ENCODE measurements at places on chromosomes 5 and 9.

DNA sequence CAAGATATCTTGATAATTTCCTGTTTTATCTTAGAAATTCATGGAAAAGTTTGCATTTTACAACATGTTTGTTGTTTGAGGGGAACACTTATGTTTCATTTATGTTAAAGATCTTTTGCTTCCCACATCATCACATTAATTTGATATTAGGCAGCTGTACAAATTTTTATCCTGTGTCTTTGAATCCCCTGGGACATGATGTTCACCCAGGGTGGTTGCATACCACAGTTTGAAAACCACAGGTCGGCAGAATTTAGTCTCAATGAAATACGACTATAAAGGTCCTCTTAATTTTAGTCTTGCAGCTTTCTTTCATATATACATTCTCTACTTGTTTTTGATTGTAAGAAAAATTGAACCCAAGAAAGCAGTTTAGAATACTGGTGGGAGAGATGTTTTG lies 3.7 kb downstream of the NAA35 start:
- DNase-seq: no peak

DNA sequence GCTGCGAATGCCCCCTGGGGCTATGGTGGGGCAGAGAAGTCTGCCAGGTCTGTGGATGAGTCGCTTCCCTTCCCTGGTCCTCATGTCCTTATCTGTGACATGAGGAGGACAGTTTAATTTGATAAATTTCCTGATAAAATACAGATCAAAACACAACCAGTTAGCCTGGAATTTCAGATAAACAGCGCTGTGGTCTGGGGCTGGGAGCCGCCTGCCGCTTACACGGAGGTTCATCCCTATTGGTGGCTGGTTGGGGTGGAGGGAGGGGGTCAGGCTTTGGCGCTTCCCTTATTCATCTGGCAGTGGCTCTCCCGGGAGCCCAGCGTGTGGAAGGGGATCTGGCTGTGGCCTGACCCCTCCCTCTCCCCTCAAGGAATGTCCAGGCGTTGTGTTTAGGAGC lies 17.9 kb downstream of the CRB2 start:
- DNase-seq: no peak

- peak; percentile 71 for DNase-seq
These were observed 42.8 kb upstream of the STXBP1 start for GRCh38 chr9:127568971-127569885.

- DNase-seq: no peak
These were observed 59.2 kb downstream of the OTULIN start for GRCh38 chr5:14723701-14724132.

DNA sequence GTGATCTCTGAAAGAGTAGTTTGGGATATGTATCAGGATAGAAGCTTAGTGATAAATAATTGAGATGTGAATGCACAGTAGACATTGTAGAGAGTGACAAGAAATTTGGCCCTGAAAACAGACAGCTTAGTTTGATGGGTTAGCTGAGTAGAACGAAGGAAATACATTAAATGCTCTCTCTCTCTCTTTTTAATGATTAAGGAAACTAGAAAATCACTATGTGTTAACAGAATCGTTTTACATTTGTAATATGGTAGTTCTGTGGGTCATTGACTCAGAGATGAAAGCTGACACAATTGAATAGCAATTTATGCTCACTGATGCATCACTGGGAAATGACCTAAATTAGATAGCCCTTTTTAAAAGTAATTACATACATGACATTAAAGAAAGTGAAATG lies 739.8 kb upstream of the PTPRD start:
- no peak for DNase-seq

DNA sequence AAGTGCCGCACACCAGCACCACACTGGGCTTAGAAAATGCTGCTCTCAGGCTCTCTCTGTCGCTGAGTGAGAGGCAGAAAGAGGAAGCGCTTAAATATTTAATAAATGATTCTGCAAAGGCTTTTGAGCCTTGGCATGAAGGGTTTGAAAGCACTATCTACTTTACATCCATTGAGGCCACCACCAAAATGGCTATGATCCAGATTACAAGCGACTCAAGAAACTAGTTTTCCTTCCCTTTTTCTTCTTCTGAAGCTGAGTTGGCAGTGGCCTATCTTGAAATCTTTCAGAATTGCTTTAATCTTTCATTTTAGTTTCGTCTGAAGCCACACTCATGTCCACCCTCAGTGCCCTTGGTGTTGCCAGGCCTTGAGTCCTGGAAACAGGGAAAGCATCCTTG lies 59.5 kb downstream of the EBF1 start:
- DNase-seq: no peak

DNA sequence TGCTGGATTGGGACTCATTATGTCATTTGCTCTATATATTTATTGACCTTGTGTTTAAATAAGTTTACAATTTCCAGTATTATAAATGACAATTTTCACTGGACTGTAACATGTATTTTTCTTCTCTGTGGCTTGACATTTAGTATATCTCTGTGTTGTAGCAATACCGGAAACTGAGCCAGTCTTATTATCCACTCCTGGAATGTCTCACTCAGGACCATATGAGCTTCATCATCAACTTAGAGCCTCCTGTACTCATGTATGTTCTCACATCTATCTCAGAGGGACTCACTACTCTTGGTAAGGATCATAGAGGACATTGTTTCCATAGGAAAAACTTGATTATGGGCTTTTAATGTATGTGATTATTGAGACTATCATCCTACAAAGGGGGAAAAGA lies 66.5 kb upstream of the TLX3 start:
- no peak for DNase-seq

DNA sequence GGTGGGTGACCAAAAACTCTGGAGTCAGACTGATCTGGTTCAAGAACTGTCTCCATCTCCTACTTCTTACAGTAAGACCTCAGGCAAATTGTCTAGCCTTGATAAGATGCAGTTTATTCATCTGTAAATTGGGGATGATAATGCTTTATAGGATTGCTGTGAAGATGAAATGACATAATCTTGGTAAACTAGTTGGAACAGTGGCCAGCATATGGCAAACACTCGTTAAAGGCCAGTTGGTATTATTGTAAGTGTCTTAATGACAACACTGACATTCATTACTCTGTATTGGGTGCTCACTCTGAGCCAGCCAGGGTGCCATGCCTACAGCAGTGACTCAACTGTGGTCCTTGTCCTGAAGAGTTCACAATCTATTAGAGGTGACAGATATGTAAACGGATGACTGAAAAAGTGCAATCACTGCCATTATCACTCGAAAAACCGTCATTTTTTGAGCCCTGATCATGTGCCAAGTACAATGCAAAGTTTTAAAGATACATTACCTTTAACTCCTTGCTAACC lies 84.9 kb upstream of the HSPA9 start:
- no peak for DNase-seq

GRCh38 chr5:139969318-139969717 lies 73.8 kb downstream of the NRG2 start:
- DNase-seq: no peak

- DNase-seq: no peak
These were observed 239.1 kb upstream of the NUDT12 start for GRCh38 chr5:103801681-103802080.

DNA sequence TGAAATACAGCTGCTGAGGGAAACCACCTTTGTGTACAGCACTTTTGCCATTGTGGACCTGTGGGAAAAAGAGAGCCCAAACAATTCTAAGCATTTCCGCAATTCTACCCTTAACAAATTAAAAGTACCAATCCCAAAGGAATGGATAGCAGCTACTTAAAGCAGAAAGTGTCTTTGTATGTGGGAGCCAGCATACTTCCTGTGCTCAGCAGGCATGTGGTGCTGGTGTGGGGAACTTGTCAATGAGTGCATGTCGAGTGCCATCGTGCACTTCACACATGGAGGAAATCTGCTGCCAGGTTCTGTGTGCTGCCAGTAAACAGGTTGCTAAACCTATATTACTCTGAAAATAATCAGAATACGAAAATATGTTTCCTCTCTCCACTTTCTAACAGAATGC lies 399.0 kb downstream of the LRRC70 start:
- no peak for DNase-seq

DNA sequence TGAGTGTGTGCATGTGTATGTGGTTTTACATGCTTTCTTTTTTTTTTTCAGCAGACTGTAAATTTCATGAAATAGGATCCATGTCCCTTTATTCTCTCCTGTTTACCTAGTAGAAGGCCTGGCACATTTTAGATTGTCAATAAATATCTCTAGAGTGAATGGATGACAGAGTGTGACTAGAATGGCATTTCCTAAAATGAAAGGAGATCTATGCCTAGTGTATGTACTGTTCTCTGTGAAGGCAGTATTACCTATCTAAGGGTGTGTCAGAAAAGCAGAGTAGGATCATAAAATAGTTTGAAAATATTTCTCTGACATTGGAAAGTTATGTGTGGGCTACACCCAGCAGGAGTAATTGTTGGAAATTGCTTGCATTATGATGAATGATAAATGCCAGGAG lies 1876.0 kb upstream of the C9orf72 start:
- DNase-seq: no peak

GRCh38 chr5:156942064-156942463 lies 21.0 kb downstream of the TIMD4 start:
- no peak for DNase-seq

DNA sequence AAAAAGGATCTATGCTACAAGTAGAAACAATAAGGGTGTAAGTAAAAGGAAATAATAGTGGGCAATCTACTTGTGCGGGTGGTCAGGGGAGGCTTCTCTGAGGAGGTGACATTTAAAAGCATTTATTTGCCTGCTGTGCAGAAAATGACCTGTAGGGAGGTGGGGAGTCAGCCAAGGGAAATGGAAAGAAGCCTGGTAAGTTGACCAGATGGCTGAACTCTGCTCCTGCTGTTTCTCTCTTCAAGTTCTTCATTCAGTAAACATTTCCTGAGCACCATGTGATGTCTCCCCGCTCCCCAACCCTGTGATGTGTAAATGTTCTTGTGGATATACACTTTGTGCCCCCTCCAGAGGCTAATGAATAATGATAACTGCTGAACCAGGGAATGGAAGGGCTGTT lies 9.9 kb upstream of the SPIN1 start:
- DNase-seq: no peak

- DNase-seq: no peak
These were observed 256.5 kb upstream of the ZNF608 start for GRCh38 chr5:125002727-125003598.

- no peak for DNase-seq
These were observed 54.6 kb upstream of the TCF7 start for GRCh38 chr5:134059758-134060495.

DNA sequence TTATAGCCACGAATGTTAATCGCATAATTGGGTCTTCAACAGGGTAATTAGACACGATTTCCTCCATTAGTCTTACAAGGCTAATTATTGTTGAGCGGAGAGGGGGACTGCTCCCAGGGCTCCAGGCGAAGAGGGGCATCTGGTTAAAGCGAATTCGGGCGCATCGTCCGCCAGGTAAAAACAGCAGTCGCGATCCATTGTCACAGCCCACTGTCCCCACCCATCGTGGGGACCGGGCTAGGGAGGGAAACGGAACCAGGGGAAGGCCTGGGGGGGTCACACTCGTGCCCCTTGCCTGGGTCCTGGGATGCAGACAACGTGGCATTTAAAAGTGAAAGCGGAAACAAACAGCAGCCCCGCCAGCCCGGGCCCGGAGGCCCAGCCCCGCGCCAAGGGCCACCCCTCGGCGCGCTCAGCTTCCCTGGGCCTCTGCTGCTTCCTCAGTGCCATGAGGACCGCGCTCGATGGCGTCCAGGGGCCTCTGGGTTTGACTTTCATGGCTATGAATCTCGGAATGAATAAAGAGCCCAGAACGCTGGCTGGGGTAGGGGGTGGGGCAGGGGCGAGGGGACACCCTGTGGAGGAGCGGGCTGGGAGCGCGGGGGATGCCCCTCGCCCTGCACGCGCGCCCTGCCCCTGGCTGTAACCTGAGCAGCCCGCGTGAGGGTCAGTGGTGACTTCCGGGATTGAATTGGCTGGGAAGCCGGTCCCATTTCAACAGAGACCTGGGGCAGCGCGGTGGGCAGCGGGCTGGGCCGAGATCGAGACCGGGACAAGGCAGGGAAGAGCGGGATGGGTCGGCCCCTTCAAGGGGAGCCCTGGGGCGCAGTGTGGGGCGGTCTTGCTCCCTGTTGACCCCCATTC lies 99.9 kb downstream of the GTF3C4 start:
- DNase-seq: peak; percentile 52

GRCh38 chr5:145362266-145362665 lies 472.9 kb downstream of the PRELID2 start:
- no peak for DNase-seq

DNA sequence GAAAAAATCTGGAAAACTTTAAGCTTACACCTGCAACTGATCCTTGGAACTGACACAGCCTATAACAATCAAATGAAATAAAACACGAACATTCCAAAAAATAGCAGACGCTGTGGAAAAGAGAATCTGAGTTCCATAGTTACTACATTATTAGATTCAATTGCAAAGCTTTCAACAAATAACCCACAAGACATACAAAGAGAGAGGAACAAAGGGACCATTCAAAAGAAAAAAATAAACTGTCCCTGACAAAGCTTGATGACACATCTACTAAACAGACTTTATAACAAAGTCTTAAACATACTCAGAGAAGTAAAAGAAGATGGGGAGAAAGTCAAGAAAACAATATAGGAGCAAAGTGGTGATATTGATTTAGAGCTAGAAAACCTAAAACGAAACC lies 1123.6 kb downstream of the PTPRD start:
- no peak for DNase-seq
